ENCODE measurements at places on chromosomes 13 and 19. TPM values are rescaled to one million over a fixed set of nuclear protein-coding genes. Genes with fewer than 3 reads are reported as not detected.

GRCh38 chr19:49570138-49570856, 10.1 kb downstream of the NOSIP start:
- peak; percentile 81 for DNase-seq

DNA sequence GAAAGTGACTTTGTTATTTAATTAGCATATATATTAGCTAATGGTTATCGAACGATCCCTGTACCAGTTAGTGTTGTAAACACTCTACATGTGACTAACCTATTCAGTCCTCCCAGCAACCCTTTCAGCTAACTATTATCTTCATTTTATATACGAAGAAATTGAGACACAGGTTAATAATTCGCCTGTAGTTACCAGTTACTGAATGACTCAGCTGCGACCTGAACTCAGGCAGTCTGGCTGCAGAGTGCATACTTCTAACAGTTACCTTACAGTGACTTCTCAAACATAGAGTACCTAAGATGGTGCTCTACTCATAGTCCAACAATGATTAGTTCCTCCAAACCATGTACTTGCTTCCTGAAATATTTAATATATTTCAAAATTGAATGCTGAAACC, 117.7 kb downstream of the FNDC3A start:
- DNase-seq: no peak

CAMSAP3 gene
- total RNA-seq: 0.89 TPM

GRCh38 chr19:16067205-16067938, 8.9 kb upstream of the TPM4 start:
- DNase-seq: no peak

DNA sequence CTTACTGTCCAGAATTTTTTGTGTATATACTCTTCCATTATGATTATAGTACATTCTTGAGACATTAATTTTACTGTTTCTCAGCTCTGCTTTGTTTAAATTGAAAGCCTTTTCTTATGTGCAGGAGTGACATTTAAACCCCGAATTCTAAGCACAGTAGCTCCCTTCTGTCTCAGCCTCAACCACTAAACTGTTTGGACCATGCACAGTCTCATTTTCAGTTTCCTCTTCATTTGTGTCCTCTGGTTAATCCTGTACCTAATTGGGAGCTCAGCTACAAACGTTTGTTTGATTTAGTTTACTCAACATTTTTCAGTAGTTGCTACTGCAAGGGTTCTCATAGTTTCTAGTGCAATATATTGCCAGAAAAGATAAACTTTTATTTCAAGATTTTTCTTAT, 206.3 kb downstream of the SLITRK5 start:
- DNase-seq: no peak

ZNF563 gene
- 0.69 TPM for total RNA-seq

- DNase-seq: no peak
These were observed 40.4 kb downstream of the LRCH1 start for GRCh38 chr13:46593398-46593797.

ELF1 gene
- 46.6 TPM for total RNA-seq

PSG7 gene
- not detected for total RNA-seq

GRCh38 chr13:109743706-109744453, 42.5 kb downstream of the IRS2 start:
- DNase-seq: peak; percentile 19

ADGRE3 gene
- not detected for total RNA-seq

DNA sequence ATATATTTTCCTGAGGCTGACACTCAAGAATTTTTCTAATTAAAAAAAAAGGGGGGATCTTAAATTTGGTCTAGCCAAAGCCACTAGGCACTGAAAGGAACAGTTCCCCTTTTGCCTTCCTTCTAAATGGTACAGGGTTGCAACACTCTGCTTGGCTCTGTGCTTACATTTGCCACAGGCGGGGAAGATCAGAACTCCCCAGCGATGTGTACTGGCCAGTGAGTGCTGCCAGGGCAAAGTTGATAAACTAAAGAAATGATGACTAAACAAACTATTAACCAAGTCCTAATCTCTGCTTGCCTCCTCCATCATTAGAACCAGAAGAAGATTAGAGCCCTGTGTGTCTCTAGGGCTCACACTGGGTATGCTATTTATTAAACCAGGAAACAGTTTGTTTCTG, 75.3 kb upstream of the SCEL start:
- no peak for DNase-seq

DNA sequence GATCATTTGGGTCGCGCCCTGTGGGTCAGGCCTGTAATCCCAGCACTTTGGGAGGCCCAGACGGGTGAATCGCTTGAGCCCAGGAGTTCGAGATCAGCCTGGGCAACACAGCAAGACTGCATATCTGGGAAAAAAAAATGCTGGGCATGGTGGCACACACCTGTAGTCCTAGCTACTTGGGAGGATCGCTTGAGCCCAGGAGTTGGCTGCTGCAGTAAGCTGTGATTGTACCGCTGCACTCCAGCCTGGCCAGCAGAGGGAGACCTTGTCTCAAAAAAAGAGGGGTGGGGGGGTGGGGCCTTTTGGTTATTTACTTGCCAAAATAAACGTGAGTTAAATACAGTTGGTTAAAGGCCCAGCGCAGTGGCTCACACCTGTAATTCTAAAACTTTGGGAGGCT, 9.8 kb upstream of the ZNF544 start:
- DNase-seq: peak; percentile 31

CCL25 gene
- total RNA-seq: not detected

DNA sequence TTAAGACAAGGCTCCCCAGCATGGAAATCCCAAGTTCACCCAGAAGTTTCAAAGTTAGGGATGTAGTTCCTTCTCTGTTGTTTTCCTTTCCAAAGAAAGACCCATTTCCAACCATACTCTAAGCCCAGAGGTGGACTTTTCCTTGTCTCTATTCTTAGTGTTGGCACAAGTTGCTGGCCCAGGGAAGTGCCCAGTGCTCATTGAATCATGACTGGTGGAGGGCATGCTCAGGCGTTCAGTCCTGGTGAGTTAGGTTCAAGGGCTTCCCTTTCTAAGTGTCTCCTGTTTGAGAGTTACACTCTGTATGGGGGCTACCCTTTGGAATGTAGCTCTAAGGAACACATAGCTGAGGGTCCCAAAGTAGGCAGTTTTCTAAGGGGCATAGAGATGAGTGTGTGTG, 389.5 kb downstream of the KCNRG start:
- no peak for DNase-seq

SWSAP1 gene
- total RNA-seq: 2.5 TPM

PCDH9 gene
- 4.1 TPM for total RNA-seq

DNA sequence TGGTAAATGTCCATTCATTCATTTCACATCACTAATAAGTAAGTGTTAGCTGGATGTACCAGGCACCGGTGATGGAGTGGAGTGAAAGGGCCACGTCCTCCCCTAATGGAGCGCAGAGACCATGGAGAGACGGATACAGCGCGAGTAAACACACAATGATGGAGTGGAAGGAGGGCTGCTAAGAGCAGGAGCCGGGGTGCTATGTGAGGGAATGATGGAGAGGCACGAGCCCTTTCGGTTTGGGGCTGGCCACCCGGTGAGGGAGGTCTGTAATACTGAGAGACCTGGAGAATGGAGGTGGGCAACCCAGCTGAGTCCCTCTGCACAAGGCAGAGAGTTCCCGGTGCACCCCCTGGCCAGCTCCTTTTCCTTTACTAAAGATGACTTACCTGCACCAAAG, 53.7 kb downstream of the PEPD start:
- DNase-seq: no peak

DNA sequence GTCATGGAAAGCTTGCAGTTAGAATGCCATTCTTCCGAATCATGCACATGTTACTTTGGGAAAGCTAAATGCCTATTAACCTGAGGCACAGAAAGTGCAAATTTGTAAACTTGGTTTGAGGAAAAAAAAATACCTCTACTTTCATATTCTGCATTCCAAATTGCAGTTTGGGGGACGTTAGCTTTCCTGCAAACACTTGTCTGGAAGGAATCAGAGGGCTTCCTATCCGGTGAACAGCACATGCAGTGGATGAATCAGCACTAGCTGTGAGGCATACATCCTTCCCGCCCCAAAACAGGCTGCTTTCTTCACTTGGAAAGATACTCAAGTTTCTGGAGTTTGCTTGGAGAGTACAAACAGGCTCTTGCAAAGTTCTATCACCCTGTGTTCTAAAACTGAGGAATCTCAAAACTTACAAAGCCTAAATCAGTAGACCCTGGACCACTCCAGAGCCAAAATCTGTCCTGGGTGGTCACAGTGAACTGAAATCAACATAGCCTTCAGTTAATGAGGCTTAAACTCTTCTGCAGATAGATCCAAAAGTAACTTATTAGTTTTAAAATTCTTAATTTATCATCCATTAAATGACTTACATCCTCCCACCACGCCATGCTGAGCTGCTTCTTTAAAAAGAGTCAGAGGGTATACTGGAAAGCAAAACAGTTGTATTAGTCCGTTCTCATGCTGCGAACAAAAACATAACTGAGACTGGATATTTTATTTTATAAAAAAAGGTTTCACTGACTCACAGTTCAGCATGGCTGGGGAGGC, 802.3 kb upstream of the ARGLU1 start:
- no peak for DNase-seq

DLL3 gene
- 3.4 TPM for total RNA-seq

- peak; percentile 82 for DNase-seq
These were observed 2.2 kb downstream of the GPR32 start for GRCh38 chr19:50772476-50772875.

GRCh38 chr19:7418596-7418995, 69.9 kb downstream of the ARHGEF18 start:
- no peak for DNase-seq

DNA sequence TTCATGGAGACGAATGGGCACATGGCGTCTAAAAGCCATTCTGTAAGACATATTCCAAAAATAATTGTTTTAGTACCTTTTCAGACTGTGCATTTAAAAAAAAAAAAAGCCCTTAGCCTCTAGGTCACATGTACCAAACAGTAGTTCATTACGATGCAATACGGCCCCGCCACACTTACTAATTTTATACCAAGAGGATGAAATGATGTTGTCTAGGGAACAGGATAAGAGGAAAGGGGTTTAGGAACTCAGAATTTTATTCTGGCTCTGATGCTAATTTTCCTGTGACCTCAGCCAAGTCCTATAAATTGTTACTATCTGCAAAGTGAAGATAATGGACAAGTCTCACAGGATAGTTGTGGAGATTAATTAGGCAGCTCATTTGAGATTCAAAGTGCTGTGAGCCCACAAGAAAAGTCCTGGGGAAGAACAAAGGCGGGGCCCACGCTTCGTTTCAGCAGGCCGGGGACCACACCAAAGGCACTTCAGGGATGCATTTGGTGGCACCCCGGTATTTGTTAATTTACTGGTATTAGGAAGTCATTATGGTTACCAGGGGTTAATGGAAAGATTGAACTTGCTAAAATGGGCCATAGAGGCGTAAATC, 511.1 kb downstream of the IRS2 start:
- no peak for DNase-seq

BEST2 gene
- total RNA-seq: not detected

GRCh38 chr13:35567406-35567980, 91.0 kb upstream of the MAB21L1 start:
- no peak for DNase-seq

- DNase-seq: no peak
These were observed 263.4 kb upstream of the ZNF507 start for GRCh38 chr19:32082028-32082427.

DNA sequence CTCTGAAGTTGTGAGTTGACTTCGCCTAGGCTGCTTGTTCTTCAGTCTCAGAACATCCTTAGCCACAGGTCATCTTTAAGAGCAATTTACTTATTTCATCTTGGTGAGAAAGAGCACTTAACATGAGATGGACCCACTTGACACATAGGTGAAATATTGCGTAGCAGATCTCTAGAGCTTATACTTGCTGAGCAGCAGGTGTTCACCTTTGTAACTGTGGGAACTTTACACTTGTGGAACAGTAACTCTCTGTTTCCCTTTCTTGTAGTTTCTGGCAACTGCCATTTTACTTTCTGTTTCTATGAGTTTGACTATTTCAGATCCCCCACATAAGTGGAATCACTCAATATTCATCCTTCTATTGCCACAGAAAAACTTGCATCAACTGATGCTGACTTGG, 95.7 kb downstream of the SLC10A2 start:
- no peak for DNase-seq

GTPBP3 gene
- total RNA-seq: 110 TPM

- DNase-seq: no peak
These were observed 41.2 kb downstream of the NFIX start for GRCh38 chr19:13036366-13036976.

DNA sequence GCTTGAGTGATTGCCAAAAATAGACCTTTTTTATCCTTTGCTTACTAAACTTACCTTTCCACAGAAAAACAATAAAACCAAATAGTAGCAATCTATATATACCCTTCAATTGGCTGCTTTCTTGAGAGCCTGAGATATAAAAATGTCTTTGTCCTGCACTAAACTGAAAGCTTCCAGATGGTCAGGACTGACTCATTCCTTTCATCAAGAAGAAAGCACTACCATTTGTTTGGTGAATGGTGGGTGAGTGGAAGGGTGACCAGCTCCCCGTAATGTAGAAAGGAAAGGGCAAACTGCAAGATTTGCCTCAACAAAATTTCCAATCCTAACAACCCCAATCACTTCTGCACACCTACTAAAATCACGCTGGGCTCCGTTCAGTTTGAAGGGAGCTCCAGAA, 67.8 kb downstream of the SACS start:
- DNase-seq: no peak

AMER2 gene
- total RNA-seq: not detected

DNA sequence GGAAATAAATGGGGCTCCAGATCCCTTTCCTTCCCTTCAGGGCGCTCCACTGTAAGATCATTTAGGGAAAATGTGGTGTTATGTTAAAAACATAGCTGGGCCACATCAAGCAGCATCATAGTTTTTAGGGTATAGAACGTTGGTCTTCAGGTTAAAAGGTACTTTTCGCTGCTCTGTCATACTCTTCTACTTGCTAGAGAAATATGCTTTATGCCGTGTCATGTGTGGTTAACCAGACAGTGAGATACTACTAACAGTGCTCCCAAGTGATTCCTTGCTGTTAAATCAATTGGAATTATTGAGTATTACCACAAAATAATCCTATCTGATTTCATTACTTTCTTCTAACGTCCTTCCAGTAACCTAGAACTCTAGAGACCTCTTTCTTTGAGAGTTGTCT, 1.1 kb upstream of the NDFIP2 start:
- DNase-seq: no peak

GRCh38 chr19:14515501-14516047, 2.6 kb downstream of the DNAJB1 start:
- no peak for DNase-seq

DNA sequence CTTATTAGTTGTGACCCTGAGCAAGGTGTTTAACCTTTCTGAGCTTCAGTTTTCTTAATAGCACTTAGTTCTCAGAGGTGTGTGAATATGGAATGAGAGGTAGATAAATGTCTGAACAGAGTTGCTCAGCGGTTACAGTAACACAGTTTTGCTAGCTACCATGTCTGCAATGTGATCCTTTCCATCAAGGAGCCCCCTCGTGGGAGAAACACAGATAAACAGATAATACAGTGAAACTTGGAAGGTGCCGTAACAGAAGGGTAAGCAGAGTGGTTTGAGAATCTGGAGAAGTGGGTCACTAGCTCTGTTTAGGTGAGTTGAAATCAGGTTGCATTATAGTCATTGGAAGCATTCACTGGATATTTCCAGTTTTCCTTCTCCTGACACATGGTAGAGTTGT, 38.9 kb downstream of the IRS2 start:
- DNase-seq: no peak

All from K562 (cell line).